ENCODE measurements at places on chromosomes 6 and 20.

DNA sequence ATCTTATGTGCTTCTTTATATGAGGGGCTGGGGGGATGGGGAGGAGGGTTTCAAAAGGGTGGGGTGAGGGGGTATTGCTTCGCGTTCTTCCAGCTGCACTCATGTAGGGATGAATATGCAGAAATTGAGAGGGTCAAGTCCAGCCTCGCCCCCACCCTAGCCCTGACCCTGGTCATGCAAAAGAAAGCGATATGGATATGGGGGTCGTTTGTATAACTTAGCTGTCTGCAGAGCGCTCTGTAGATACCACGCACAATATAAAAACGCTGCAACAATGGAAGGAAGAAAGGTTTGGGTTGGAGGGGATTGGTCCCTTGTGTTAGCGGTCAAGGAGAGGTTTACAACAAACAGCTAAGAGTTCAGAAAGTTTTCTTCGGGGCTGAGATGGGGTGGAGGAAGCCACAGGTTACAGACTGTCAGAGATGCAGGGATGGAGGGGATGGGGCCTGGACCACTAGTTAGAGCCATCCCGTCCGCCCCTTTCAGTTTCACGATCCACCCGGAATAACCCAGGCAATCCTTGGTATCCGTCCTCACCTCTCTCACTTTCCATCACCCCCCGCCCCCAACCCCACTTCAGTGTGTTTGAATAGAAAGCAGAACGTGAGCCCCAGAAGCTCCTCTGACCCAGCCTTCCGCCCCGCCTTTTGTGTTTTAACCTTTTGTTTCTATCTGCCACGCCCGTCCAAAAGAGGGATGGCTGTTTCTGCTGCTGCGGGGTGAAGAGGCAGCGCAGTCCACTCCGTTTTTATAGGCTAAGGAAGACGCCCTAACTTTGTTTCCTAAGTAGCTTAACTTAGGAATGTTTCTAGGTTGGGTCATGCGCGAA lies 73.5 kb downstream of the SOX4 start:
- peak; percentile 47 for DNase-seq

DNA sequence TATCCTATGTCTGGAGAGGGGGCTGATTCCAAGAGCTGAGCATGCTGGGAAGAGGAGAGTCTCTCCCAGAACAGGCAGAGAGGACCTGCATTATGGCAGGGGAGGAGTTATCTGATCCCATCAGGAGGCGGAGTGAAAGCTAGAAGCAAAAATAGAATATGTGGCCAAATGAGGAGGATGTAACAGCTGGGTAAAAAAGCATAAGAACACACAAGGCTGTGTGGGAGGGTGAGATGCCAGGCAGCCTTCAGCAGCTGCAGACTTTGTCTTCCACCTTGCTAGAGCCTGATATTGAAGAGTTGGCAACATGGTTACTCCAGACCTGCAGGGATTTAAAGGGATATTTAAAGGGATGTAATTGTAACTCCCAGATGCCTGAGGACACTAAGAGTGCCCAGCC lies 167.1 kb downstream of the PTPRT start:
- no peak for DNase-seq

DNA sequence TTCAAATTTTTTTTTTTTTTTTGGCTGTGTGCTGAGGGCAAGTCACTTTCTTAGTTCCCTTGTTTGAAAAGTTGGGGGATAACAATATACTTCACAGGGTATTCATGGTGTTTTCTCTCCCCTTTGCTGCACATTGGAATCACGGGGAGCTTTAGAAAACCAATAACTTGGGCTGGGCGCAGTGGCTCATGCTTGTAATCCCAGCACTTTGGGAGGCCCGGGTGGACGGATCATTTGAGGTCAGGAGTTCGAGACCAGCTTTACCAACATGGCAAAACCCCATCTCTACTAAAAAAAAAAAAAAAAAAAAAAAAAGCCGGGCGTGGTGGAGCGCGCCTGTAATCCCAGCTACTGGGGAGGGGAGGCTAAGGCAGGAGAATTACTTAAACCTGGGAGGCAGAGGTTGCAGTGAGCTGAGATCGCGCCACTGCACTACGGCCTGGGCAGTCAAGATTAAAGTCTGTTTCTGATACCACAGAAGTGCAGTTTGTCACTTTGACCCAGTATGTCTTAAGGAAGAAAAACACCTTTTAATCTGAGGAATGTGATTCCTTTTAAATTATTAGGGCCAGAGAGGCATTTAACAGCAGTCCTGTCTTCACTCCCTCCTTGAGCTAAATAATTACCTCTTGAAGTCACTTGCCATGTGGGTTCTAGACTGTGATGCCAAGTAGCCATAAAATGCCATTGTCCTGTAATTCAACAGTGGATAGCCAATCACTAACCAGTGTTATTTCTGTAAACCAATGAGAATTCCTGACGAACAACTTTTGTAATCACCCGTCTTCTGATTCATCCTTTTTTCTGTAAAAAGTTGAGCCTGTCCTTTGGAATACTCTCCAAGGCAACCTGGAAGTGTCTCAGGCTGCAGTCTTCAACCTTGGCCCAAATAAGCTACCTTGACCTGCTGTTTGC lies 16.1 kb downstream of the SRSF3 start:
- DNase-seq: no peak

- no peak for DNase-seq
These were observed 182.5 kb downstream of the GMPR start for GRCh38 chr6:16420715-16421461.

DNA sequence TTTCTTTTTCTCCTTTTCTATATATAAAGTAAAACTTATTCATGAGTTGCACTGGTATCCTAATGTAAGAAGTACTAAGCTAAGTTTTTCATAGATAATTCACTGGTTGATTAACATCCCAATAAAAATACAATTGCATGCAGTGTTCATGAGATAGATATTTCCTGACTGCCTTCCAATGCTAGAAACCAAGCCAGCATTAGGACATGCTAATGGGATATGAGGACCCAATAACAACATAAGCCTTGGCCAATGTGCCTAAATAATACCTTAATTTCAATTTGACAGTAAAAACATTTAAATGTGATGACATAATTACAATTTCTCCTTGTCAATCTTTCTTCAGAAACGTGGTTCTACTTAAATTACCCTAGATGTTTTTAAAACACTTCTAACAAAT lies 152.7 kb downstream of the RNGTT start:
- no peak for DNase-seq

- no peak for DNase-seq
These were observed 78.9 kb downstream of the CD24 start for GRCh38 chr6:106895703-106896040.

- peak; percentile 52 for DNase-seq
These were observed 41.5 kb upstream of the KCNQ5 start for GRCh38 chr6:72580281-72580940.

- no peak for DNase-seq
These were observed 648.8 kb downstream of the QKI start for GRCh38 chr6:164063346-164063745.

DNA sequence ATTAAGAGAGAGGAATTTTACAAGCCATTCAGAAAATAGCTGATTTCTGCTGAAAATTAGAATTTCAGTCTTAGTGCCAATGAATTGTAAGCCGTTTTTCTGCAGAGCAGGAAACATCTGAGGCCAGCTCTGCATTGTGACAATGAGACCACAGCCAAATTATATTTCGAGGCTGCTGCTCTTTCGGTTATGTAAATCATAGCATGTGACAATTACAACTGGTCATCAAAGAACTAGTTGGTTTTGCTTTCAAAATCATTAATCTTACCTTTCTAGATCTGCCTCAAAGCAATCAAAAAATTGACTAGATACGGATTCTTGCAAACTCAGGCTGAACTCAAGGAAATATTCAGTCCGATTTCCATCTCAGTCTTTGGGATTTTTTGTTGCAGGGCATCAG lies 33.4 kb upstream of the INSM1 start:
- no peak for DNase-seq

DNA sequence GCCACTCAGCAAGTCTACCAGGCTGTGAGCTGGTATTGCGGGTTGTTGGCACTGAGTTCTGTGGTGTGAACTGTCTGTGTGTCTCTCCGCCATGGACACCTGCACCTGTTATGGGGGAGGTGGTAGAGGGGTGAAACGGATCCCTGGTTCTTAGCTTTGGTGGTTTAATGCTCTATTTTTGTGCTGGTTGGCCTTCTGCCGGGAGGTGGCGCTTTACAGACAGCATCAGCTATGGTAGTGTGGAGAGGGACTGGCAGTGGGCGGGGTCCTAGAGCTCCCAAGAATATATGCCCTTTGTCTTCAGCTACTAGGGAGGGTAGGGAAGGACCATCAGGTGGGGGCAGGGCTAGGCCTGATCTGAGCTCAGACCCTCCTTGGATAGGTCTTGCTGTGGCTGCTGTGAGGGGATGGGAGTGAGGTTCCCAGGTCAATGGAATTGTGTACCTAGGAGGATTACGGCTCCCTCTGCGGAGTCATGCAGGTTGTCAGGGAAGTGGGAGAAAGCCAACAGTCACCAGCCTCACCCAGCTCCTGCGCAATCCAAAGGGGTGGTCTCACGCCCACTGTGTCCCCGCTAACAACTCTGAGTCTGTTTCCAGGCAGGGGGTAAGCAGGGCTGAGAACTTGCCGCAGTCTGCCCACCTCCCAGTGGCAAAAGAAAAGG lies 154.3 kb downstream of the CCDC170 start:
- DNase-seq: no peak

DNA sequence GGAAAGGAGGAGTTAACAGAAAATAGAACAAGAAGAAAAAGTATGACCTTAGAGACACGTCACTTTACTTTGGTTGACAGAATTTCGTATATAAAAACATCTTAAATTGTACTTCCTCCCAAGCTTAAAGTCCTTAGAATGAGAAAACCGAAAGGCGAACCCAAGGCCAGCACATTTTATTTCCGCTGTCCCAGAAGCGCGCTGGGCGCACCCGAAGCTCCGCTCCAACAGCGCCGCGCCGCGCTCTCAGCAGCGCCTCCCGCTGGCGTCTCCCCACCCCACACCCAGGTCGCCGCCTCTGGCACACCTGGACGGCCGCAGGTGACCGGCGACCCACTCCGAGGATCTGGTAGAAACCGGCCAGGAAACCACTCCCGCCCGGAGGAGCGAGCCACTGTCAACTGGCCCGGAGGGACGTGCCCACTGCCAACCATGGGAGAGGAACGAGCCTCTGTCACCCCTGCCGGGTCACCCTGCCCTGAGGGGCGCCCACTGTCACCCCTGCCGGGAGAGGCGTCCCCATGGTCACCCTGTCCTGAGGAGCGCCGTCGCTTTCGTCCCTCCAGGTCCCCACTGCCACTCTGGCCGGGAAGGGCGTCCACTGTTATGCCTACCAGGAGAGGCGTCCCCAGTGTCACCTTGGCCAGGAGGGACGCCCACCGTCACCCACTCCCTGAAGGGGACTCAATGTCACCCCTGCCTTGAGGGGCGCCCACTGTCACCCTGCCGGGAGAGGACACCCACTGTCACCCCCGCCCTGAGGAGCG lies 824 bp downstream of the MPC1 start:
- DNase-seq: peak; percentile 85

GRCh38 chr6:137353346-137353745 lies 134.2 kb upstream of the IFNGR1 start:
- no peak for DNase-seq

DNA sequence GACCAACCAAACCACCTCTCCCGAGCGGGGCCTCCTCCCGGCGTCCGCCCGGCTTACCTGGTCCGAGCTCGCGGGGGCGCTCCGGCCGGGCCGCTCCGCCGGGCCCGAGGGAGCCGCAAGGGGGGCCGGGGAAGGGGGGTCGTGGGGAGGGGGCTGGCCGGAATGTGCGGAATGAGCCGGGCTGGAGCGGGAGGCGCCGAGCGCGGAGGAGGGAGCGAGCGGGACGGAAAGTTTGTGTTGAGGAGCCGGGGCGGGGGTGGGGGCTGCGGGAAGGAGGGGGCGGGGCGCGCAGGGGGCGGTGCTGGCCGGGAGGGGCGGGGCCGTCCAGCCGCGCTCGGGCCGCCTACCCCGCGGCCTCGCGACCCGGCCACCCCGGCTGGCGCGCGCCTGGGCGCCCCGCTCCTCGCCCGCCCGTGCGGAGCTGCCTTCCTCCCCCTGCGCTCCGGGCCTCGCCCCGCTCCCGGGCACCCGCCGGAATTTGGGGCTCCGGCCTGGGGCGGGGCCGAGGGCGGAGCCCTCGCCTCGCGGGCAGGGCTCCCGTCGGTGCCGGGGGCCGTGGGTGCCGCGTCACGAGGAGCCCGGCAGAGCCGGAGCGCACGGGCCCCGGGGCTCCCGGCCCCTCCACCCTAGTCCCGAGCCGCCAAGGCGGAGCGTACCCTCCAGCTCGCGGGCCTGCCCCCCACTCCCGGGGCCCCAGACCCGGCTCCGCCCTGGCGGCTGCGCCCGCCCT lies at the start of gene TEAD3:
Gene TEAD3 (minus strand): TSS at position 239 of the 730 bp plus-strand sequence.
- peak; percentile 26 for DNase-seq

DNA sequence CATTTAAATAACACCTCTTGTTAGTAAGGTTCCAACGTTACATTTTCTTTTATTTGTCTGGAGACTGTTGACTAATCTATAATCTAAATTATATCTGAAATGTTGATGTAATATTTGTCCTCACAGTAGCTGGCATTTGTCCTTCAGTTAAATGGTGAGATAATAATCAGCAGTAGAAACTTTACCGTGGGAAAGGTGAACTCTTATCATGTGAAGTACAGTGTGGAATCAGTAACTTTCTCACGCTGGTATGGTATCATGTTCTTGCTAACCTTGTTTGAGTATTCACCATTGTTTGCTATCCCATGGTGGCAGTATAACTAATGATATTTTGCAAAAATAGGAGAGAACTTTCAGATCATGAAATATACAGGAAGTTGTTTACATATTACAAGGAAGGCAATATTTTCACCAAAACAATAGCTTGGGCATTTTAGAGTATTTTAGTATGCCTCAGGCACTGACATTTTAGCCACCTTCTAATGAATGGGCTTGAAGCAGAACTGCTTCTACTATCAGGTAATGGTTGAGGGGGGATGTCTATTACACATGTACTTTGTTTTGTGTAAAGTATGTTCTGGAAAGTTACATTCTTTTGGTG lies 4.8 kb downstream of the GMNN start:
- DNase-seq: no peak

DNA sequence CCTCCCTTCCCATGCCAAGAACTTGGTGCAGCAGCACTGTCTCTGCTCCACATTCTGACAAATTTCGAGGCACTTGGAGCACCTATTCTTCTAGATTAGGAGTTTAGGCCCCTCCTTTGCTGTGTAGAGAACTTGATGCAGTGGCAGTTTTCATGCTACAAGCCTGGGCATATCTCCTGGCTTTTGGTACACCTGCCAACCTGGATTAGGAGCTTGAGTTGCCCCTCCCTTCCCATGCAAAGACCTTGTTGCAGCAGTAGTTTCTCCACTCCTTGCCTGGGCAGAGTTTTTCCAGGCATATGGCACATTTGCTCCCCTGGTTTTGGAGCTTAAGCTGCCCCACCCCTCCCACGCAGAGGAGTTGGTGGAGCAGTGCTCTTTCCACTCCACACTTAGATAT lies 956.1 kb downstream of the EYS start:
- no peak for DNase-seq
